Myocyte (in vitro differentiated cells): ENCODE measurements at places on chromosomes 6 and 20. TPM values are rescaled to one million over a fixed set of nuclear protein-coding genes. Genes with fewer than 3 reads are reported as not detected.

GRCh38 chr6:67328269-67328668, 1306.8 kb upstream of the ADGRB3 start:
- no peak for DNase-seq

GRCh38 chr20:38061109-38061508, 27.6 kb downstream of the RPRD1B start:
- no peak for DNase-seq

DNA sequence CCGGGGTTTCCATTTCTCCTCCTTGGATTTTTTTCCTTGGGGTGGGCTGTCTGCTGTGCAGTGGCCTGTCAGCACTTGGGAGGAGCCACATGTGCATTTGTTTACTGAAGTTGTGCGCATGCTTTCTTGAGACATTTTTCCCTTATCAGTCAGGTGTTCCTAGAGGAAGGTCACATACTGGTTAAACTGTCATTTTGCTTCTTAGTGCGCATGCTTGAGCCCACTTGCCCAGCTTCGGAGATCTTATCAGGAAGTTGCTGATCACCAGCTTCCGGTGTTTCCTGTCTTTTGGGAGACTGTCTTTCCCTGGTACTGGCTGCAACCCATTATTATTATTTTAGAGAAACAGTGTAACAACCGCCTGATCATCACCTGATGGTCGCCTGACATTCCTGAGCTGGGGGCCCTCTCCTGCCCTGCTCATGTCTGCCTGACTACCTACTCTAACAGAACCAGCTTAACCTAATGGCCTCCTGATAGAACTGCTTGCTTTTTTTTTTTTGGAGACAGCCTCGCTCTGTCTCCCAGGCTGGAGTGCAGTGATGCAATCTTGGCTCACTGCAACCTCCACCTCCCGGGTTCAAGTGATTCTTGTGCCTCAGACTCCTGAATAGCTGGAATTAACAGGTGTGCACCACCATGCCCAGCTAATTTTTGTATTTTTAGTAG, 378 bp upstream of the ERVFRD-1 start:
- DNase-seq = no peak

DNA sequence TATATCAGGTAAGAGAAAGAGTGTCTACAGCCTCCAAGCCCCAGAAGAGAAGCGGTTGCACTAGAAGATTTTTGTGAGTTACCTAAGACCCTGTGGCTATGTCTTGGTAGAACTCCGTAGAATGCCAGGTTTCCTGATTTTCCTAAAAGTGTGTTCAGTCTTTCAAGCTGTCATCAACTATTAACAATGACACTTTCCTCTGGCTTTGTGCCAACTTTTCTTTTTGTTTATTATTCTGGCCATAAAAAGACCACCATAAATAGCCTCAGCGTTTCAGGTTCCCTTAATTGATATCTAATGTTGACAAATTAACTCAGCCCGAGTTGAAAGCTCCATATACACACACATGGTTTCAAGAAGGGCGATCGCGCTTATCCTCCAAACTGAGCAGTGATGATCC, 1.2 kb downstream of the PAK5 start:
- no peak for DNase-seq

DNA sequence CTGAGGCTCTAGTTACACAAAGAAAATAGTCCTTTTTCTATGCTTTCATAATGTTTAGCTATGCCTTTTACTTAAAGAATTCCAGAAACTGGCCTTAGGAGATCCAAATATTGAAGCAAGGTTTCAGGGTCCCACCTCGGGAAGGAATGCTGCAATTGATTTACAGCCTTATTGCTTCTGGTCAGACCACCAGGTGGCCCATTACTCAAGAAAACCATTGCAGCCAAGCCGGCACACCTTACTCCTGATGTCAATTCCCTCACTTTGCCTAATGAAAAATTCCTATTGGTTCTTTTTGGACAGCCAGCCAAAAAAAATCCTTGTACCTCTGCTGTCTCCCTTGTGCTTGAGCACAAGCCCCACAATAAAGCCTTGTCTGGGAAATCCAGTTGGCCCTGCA, 173.9 kb downstream of the LMBRD1 start:
- no peak for DNase-seq

DNA sequence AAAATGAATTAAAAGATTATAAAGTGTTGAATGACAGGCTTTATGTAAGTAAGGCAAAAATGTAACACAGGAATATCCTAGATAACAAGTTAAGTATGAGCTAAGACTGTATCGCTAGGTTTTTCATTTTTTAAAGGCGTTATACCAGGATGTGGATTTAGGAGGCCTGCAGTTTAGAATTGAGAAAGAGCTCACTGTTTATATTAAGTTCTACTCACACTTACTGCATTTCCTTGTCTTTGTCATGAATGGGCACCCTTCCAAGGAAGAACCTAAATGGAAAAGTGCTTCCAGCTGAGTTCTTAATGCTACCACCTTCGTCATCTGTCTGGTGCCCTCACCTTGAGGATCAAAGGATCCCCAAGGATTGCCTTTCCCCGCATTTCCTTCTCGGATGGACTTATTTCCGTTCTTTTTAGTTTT, 148.7 kb downstream of the SOX4 start:
- no peak for DNase-seq

DNA sequence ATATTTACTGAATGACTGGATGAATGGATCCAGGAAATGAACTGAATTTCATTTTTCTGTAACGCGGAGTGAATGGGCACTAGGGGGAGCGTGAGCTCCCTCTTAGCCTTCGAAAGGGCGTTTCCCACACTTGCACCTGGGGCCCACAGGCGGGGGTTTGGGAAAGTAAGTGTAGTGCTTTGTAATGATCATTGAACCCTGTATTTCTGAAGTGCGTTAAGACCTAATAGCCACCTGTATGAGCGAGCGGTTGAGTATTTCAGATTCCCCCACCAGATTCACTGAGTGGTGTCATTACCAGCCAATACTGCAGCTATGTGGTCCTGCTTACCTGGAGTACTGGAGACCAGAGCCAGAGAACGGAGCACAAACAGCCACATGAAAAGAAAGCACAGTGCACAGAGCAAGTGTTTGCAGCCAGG, 10.5 kb downstream of the SYTL3 start:
- DNase-seq = peak; percentile 24

DNA sequence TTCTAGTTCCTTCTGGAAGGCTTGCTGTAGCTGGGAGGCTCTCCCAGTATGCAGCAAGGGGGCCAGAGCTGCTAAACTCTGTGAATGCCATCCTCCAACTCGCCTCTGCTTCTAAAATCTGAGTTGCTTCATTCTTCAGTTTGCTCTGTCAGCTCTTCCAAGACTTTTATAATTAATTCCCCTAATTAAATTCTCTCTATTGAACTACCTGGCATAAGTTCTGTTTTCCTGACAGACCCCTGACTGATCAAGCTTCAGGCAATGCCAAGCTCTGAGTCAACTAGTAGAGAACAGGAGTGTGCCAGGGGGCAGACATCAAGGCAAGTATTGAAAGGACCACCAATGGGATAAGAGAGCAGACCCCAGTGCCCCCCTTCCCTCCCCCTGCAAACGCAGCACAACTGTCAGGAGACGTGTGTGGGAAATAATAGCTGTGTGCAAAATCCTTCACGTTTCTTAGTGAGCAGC, 109.3 kb upstream of the TAB2 start:
- DNase-seq = no peak

DNA sequence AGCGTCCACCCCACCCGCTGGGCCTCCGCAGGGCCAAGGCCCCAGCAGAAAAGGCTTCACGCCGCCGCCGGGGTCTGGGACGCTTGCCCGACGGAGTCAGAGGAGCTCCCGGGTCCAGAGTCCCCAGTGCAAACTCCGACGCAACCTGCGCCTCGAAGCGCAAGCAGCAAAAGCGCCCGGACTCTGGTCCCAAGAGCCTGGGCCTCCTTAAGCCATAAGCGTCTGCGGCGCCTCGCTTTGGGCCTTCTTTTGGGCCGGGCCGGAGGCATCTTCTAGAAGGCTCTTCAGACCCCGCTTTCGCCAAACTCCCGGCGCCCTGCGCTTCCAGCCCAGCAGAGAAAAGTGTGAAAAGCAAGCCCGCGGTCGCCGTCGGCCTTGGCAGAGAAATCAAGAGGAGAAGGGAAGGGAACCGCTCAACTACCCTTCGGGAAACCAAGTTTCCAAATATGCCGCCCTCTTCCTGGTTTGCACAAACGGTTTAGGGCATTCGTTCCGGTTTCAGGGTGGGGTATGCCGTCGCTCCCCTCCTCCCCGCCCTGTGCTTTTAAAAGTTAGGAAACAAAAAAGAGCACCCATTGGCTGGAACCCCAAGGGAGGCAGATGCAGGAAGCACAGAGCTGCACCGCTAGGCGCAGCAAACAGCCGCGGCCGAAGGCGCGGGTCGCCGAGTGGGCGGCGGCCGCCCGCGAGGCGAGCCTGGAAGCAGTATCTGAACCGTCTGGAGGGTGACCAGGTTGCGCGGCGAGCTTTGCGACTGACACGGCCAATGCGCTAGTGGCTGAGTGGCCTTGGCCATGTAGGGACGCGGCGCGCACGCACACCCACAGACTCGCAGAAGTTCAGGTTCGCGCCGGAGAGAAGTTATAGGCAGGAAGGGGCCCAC, 1.2 kb downstream of the TBX18 start:
- peak; percentile 88 for DNase-seq

DNA sequence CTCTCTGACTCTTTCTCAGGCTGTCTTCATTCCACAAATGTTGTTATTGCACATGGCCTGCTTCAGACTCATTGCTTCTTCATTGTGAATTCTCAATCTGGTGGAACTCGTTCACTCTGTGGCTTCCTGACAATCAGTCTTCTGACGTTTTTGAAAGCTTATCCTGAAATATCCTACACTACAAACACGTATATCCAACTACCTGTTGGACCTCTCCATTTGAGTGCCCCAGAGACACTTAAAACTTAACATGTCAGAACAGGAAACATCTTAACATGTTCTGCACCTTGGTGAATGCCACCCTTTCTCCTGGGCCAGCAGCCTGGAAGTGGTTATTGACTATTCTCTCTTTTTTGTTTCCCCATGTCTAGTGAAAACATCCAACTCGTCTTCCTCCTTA, 50.8 kb downstream of the AIG1 start:
- no peak for DNase-seq

DNA sequence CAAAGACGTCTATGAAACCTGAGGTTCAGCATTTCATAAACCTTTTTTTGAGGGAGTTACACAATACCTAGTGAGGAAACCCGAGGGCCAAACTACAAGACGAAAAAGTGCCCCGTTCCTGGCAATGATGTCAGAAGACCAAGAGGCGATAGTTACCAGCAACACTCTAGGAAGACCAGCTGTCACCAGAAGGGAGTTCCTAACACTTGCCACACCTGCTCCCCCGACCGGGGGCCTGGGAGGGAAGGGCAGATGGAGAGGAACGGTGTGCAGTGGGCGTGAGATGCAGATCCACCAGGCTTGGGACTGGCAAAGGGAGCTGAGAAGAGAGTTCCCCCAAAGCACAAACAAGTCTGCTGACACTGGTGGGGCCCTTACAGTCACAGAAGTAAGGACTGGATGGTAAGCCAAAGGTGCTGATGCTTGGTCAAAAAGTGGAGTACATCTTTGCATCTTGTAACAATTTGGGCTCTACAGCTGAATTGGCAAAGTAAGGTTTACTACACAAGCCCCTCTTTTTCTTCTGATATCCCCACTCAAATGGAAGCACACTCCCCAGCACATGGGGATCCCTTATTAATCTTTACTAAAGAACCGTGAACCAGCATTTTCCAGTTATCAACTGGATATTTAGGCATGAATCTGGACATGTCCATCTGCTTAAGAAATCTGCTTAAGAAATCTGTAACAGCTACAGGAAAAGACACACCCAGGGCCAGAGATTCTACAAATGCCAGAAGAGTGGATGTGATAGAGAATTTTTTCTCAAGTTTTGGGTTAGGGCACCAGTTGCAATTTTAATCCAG, 38.5 kb downstream of the PANK2 start:
- peak; percentile 91 for DNase-seq

GRCh38 chr20:58997141-58997770, 9.8 kb downstream of the CTSZ start:
- no peak for DNase-seq

DNA sequence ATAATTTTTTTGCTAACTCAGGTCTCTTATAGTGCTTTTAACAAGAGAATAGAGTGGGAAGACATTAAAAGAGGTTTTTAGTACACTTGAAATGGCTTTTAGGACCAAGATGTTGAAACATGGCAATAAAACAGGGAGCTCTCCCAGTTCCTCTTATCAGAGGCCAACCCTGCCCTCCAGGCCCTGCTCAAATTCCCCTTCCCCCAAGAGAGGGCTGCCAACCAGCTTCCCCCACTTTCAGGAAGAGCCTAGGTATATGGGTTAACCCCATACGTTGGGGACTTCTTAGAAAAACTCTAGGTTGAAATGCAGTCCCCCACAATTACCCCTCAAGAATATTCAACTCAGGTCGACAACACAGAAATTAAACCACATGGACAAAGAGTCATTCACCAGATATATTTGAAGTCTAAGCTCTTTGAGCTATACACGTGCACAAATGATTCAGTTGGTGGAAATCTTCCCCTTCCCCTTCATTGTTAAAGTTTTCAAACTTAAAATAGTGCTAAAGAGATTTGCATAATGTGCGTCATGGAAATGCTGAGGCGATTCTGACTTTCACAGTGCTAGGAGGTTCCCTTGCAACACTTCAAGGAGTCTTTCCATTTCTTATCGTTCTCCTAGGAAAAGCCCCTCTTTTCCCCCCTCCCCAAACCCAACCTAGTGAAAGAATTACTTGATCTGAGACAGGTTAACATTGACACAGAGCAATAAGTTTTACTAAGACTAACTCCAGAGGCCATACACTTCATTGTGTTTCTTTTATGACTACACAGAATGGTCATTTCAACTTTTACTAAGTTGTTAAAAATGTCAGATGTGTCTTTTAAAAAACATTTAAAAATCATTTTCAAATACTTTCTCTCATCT, 49.8 kb upstream of the ENPP5 start:
- DNase-seq = no peak

- DNase-seq = no peak
These were observed 3.4 kb upstream of the HEY2 start for GRCh38 chr6:125746019-125746414.

DNA sequence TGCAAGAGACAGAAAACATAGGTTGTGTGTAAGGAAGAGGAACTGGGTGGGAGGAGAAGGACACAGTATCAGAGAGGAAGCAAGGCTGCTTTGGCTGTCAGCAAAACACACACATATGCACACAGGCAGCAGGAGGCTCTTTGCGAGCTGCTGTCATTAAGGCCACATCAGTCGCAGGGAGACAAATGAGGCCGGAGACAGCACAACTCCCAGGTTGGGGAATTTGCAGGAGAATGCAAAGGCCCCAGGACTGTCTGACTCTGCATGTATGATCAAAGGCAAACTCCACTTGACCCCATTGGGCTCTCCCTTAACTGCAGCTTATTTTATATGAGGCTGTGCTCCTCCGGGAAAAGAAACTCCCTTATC, 35.3 kb downstream of the METTL24 start:
- no peak for DNase-seq

GRCh38 chr20:14334306-14334930, 3.0 kb downstream of the FLRT3 start:
- peak; percentile 71 for DNase-seq

- DNase-seq = no peak
These were observed 71.8 kb downstream of the SSR1 start for GRCh38 chr6:7241160-7241559.

GRCh38 chr6:89966913-89967312, 72.6 kb downstream of the GJA10 start:
- DNase-seq = no peak

Gene BIRC7
- total RNA-seq = not detected in 2 replicates

Gene ADGRF4
- not detected in 2 replicates for total RNA-seq

Gene L3MBTL1
- 8.3 and 22.9 TPM in 2 replicates for total RNA-seq

Gene CARMIL1
- 12.4 and 22.5 TPM in 2 replicates for total RNA-seq

Gene GNRH2
- not detected in 2 replicates for total RNA-seq

Gene LPA
- total RNA-seq = not detected in 2 replicates

Gene AMD1
- total RNA-seq = 86.2 and 97.2 TPM in 2 replicates
